ENCODE measurements at places on chromosomes 11 and 22. TPM values are rescaled to one million over a fixed set of nuclear protein-coding genes. Genes with fewer than 3 reads are reported as not detected.

Gene LRRC4C
- 0.23 TPM for total RNA-seq

Gene CLMP
- 0.45 TPM for total RNA-seq

Gene UBTFL1
- total RNA-seq: not detected

Gene MRGPRX3
- not detected for total RNA-seq

Gene ZP1
- total RNA-seq: not detected

Gene TMA7B
- not detected for total RNA-seq

Gene HEPN1
- total RNA-seq: not detected

Gene TBC1D22A
- total RNA-seq: 12.4 TPM

Gene SLC5A4
- total RNA-seq: not detected

Gene SOX6
- 14.1 TPM for total RNA-seq

Gene OR52I2
- not detected for total RNA-seq

Gene OR5B21
- not detected for total RNA-seq

Gene TSSK2
- not detected for total RNA-seq

Gene TMEM123
- 156 TPM for total RNA-seq

Gene CCDC82
- total RNA-seq: 11.8 TPM

Gene ZDHHC8
- total RNA-seq: 37.3 TPM

Gene TRIM22
- total RNA-seq: 8.0 TPM

Gene TMPRSS6
- total RNA-seq: 107 TPM

Gene IL10RA
- total RNA-seq: 7.8 TPM

Gene GLB1L2
- total RNA-seq: 0.48 TPM

Measured in left lobe of liver (tissue), 2 donors.